Esophagus squamous epithelium (tissue), 5 donors: ENCODE measurements at places on chromosomes 7 and 10.

GRCh38 chr7:129859183-129859582, 93.6 kb downstream of the UBE2H start:
- H3K27me3 ChIP-seq = no peaks in the 10 kb centered on the region
- H3K4me1 ChIP-seq = peaks cover 60% of the 10 kb centered on the region
- no peak overlapping the region for H3K4me3 ChIP-seq
- H3K27ac ChIP-seq = peak overlapping the region; percentile 57

- peak overlapping the region; percentile 79 for H3K27ac ChIP-seq
- H3K36me3 ChIP-seq = no peaks in the 10 kb centered on the region
Measured at GRCh38 chr10:5565671-5566581, 41.2 kb downstream of the CALML3 start.

- H3K4me3 ChIP-seq = peak overlapping the region; percentile 73
- peaks cover 7% of the 10 kb centered on the region for H3K4me1 ChIP-seq
- DNase-seq = no peak
- peaks cover 55% of the 10 kb centered on the region for H3K27me3 ChIP-seq
Measured at GRCh38 chr10:90856964-90857634, 740 bp downstream of the HTR7 start.

GRCh38 chr10:99595770-99596465, 24.3 kb downstream of the SLC25A28 start:
- H3K36me3 ChIP-seq = no peaks in the 10 kb centered on the region
- H3K27me3 ChIP-seq = peaks cover under 1% of the 10 kb centered on the region
- no peak for DNase-seq
- no peak overlapping the region for H3K4me3 ChIP-seq
- H3K4me1 ChIP-seq = no peaks in the 10 kb centered on the region

DNA sequence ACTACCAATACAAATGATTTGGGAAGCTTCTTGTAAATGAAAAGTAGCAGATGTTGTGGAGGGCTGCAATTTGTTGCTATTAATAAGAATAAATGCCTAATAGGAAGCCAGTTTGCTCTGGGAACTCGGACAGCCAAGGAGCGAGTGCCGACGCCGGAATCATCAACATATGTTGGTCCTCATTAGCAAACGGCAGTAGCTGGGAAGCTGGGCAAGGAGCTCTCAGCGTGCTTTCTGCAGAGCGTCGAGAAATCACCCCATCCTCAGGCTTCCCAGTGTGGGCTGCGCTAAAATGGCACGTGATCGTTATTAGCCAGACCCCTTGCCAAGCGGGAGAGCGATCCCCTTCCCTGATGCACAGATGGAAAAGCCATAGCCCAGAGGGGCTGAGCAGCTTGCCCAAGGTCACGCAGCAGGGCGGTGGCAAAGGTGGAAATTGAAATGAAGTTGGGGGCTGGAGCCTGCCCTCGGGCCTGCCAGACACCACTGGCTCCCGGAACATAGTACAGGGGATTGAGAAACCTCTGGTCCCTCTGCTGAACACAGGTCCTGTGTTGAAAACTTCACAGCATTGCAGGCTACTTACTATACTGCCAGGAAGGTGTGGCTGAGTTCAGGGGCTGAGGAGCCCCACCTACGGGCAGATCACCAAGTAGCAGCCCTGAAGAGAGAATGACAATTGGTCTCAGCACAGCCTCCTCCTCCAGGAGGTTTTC, 326.9 kb downstream of the PLXNA4 start:
- H3K4me1 ChIP-seq = peaks cover 21% of the 10 kb centered on the region
- peak overlapping the region; percentile 7 for H3K27ac ChIP-seq
- H3K27me3 ChIP-seq = no peaks in the 10 kb centered on the region

- no peak overlapping the region for H3K4me3 ChIP-seq
- no peak for DNase-seq
- no peak overlapping the region for H3K27ac ChIP-seq
Measured at GRCh38 chr10:116355341-116355740, 31.1 kb downstream of the CCDC172 start.

GRCh38 chr10:2676455-2676854, 390.9 kb upstream of the PFKP start:
- no peak overlapping the region for H3K4me3 ChIP-seq
- H3K36me3 ChIP-seq = no peaks in the 10 kb centered on the region
- no peak overlapping the region for H3K27ac ChIP-seq
- no peaks in the 10 kb centered on the region for H3K27me3 ChIP-seq
- no peak for DNase-seq
- no peaks in the 10 kb centered on the region for H3K4me1 ChIP-seq

DNA sequence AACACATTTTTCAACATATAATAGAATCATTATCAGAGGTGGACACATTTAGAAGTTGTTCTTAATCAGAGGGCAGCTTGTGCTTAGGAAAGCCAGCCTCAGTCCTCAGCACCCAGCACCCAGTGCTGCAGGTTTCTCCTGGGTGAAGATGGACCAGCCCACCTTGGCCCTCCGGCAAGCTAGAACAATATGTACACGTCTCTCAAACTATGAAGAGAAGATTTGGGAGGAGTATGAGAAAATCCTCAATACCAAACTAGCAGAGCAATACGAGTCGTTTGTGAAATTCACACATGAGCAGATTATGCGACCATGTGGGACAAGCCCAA, 13.5 kb upstream of the RALA start:
- peaks cover 13% of the 10 kb centered on the region for H3K4me1 ChIP-seq
- peak overlapping the region; percentile 59 for H3K4me3 ChIP-seq
- H3K27me3 ChIP-seq = no peaks in the 10 kb centered on the region

DNA sequence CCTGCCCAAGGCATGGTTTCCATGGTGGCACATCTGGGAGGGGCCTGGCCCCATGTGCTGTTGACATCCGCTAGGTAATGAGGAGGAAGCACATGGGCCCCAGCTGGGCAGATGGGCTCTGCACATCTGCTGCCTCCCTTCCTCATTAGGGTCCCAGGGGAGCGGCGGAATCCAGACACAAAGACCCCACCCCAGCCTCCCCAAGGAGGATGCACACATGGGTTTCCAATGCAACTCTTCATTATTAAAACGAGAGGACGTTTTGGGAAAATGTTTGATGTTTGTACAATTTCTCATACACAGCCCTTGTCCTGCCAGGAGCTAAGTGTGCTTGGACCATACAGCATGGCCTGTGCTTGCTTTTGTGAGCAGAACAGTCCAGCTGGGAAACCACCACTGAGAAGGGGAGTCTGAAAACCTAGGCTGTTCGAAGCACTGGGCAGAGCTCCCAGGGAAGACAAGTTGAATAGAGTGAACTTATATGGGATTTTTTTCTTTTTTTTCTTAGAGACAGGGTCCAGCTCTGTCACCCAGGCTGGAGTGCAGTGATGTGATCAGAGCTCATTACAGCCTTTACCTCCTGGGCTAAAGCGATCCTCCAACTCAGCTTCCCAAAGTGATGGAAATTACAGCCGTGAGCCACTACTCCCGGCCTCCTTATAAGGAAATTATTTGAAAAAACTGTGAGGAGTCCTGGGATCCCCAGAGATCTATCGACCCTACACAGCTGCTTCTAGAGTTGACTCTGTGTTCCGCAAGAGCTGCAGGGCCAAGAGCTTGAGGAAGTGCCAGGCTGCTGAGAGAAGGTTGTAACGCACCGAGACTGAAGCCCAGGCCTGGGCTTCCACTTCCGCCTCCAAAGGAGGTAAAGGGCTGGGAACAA, 23.4 kb downstream of the FAM107B start:
- DNase-seq = peak; percentile 27
- H3K4me1 ChIP-seq = peaks cover 20% of the 10 kb centered on the region
- no peaks in the 10 kb centered on the region for H3K36me3 ChIP-seq
- peak overlapping the region; percentile 77 for H3K27ac ChIP-seq
- H3K4me3 ChIP-seq = no peak overlapping the region
- H3K27me3 ChIP-seq = no peaks in the 10 kb centered on the region

- H3K4me1 ChIP-seq = no peaks in the 10 kb centered on the region
- peak overlapping the region; percentile 96 for H3K27ac ChIP-seq
- H3K4me3 ChIP-seq = peak overlapping the region; percentile 71
Measured at GRCh38 chr7:26863518-26864308, 677 bp downstream of the SKAP2 start.

- H3K4me1 ChIP-seq = no peaks in the 10 kb centered on the region
- DNase-seq = no peak
- H3K27me3 ChIP-seq = no peaks in the 10 kb centered on the region
- no peak overlapping the region for H3K4me3 ChIP-seq
Measured at GRCh38 chr7:124263232-124263827, 230.5 kb upstream of the TMEM229A start.

GRCh38 chr10:77666821-77667220, 29.2 kb upstream of the KCNMA1 start:
- DNase-seq = no peak
- H3K4me3 ChIP-seq = no peak overlapping the region
- no peaks in the 10 kb centered on the region for H3K27me3 ChIP-seq
- no peak overlapping the region for H3K27ac ChIP-seq
- no peaks in the 10 kb centered on the region for H3K36me3 ChIP-seq
- H3K4me1 ChIP-seq = no peaks in the 10 kb centered on the region

DNA sequence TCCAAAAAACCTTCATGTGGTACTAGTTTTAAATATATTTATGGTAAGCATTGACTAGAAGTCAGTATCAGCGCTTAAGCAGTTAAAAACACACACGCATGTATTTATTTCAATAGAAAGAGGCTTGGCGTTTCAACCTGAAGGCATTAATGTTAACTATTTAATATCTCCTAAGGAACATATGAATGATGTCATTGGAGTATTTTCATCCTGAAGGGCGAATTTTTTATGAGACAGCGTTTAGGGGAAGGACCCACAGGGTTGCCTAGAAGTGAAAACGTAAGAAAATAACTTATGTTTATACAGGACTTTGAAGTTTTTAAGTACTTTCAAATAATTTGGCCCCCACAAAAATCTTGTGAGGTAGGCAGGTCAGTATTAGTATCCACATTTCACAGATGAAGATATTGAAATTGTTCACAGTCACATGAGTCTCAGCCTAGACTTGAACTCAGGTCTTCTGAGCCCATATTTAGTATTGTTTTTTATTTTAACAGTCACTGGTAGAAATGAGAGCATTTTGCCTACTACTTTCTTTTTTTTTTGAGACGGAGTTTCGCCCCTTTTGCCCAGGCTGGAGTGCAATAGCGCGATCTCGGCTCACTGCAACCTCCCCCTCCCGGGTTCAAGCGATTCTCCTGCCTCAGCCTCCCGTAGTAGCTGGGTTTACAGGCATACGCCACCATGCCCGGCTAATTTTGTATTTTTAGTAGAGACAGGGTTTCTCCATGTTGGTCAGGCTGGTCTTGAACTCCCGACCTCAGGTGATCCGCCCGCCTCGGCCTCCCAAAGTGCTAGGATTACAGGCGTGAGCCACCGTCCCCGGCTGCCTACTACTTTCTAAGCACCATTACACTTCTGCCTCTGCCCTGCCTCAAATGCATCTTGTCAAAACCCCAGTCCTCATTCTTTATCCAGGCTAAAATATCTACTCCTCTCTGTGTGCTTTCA, 1.8 kb downstream of the SLK start:
- H3K27me3 ChIP-seq = no peaks in the 10 kb centered on the region
- H3K4me1 ChIP-seq = peaks cover 64% of the 10 kb centered on the region
- DNase-seq = no peak
- H3K4me3 ChIP-seq = peak overlapping the region; percentile 80
- H3K36me3 ChIP-seq = no peaks in the 10 kb centered on the region
- H3K27ac ChIP-seq = peak overlapping the region; percentile 99

DNA sequence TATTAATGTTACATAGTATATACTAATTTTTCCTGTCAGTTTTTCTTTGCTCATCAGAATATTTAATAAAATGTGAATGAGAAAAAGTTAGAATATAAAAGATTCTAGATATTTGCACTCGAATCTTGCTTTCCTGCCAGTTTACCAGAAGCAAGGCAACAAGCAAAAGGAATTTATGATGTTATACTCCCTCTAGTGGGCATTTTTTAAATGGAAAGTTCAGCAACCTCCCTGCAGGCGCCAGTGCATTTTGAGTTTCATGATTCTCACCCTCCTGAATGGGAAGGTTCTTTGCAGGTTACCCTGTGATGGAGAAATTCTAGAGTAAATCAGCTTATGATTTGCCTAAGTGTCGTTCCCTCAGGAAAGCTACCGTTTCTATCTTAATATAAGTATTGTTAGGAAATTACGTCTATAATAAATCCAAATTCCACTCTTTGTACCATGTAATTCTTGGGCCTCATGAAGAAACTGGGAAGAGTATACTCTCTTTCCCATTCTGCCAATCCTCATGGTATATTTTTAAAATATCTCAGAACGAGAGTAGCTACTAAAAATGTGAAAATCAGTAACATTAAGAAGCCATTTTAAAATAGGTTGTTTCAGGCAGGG, 350.0 kb downstream of the CRPPA start:
- H3K4me3 ChIP-seq = no peak overlapping the region
- no peaks in the 10 kb centered on the region for H3K27me3 ChIP-seq
- H3K27ac ChIP-seq = no peak overlapping the region
- H3K36me3 ChIP-seq = no peaks in the 10 kb centered on the region
- peaks cover 4% of the 10 kb centered on the region for H3K4me1 ChIP-seq

DNA sequence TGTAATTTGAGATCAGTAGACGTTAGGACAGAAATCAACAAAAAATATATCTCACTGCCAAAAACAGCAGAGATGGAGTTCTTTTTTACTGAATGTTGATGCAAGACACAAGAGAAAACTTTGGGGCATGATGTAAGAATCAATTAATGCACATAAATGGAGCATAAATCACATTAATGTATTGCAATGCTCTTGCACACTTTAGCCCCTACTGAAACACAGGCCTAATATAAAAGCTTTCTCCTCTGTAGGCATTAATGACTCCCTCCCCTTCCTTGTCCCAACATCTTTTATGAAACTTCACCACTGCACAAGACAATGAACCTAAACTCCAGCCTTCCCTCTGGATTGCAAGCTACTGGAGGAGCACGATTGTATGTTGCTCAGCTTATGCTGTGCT, 58.8 kb downstream of the CACNA2D1 start:
- no peaks in the 10 kb centered on the region for H3K27me3 ChIP-seq
- H3K4me3 ChIP-seq = no peak overlapping the region
- no peak overlapping the region for H3K27ac ChIP-seq
- H3K36me3 ChIP-seq = no peaks in the 10 kb centered on the region

DNA sequence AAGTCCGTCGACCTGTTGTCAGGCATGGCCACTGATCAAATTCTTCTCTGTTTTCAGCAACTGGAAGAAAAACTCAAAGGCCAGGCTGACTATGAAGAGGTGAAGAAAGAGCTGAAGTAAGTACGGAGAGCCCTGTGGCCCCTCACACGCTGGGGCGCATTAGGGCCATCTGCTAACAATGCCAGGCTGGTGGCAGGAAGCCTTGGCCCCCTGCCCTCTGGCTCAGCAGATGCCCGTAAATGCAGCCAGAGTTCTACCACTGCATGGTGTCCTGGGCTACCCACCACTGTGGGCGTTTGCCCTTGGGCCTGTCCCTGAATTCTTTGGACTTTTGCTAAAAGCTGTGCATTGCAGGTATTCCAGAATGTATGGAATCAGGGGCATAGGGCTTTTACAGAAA, 96.9 kb upstream of the SH2B2 start:
- DNase-seq = no peak
- peaks cover 4% of the 10 kb centered on the region for H3K36me3 ChIP-seq
- H3K27me3 ChIP-seq = no peaks in the 10 kb centered on the region

GRCh38 chr10:74486659-74487058, 335.6 kb downstream of the ADK start:
- H3K27me3 ChIP-seq = no peaks in the 10 kb centered on the region
- H3K4me3 ChIP-seq = no peak overlapping the region
- H3K27ac ChIP-seq = no peak overlapping the region
- H3K36me3 ChIP-seq = no peaks in the 10 kb centered on the region
- peaks cover 5% of the 10 kb centered on the region for H3K4me1 ChIP-seq
- no peak for DNase-seq

- no peak for DNase-seq
- no peak overlapping the region for H3K4me3 ChIP-seq
- H3K36me3 ChIP-seq = peaks cover 17% of the 10 kb centered on the region
- H3K27ac ChIP-seq = no peak overlapping the region
- H3K4me1 ChIP-seq = peaks cover 20% of the 10 kb centered on the region
Measured at GRCh38 chr10:29546773-29547313, 87.9 kb downstream of the SVIL start.

GRCh38 chr7:106371629-106372028, 86.8 kb upstream of the NAMPT start:
- H3K36me3 ChIP-seq = no peaks in the 10 kb centered on the region
- no peaks in the 10 kb centered on the region for H3K27me3 ChIP-seq
- H3K4me3 ChIP-seq = no peak overlapping the region
- H3K4me1 ChIP-seq = peaks cover 29% of the 10 kb centered on the region
- DNase-seq = no peak
- no peak overlapping the region for H3K27ac ChIP-seq
